ENCODE measurements at places on chromosomes 3 and 15.

- DNase-seq: no peak
Measured at GRCh38 chr3:150308481-150309256, 99.4 kb upstream of the TSC22D2 start.

- DNase-seq: no peak
Measured at GRCh38 chr3:190807719-190808375, 54.6 kb downstream of the GMNC start.

DNA sequence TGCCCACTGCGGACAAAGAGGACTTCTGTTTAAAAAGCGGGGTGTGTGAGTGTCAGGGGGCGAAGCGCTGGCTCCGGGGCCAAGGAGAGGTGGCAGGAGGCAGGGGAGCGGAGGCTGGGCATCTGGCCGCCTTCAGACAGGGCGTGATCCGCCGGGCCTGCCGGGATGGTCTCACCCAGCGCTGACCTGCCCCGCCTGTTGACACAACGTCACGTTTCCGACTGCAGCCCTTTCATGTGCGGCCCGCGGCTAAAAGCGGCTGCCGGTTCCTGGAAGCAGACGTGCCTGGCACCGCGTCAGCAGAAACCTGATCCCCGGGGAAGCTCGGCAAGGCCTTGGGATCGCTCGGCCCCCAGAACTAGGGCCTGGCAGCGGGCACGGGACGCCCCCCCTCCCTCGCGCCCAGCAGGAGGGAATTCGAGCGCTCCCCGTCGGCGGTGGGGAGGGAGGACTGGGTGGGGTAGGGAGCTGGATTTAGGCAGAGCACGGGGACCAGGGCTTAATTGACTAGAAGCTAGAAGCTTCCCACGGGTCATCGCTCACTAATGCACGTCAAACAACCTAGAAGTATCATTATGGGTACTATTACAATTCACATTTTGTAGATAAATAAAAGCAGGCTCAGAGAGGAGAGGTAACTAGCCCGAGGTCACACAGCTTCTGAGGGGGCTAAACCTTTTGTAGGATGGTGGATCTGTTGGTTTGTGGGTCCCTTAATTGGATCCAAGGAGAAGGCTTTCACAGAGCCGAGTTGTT, 7.7 kb downstream of the BHLHE40 start:
- peak; percentile 59 for DNase-seq

GRCh38 chr3:69890084-69890483, 109.4 kb upstream of the SAMMSON start:
- DNase-seq: no peak

GRCh38 chr15:98610991-98611390, 37.3 kb upstream of the IGF1R start:
- no peak for DNase-seq

- DNase-seq: no peak
Measured at GRCh38 chr3:150744041-150744918, 18.7 kb downstream of the SIAH2 start.

DNA sequence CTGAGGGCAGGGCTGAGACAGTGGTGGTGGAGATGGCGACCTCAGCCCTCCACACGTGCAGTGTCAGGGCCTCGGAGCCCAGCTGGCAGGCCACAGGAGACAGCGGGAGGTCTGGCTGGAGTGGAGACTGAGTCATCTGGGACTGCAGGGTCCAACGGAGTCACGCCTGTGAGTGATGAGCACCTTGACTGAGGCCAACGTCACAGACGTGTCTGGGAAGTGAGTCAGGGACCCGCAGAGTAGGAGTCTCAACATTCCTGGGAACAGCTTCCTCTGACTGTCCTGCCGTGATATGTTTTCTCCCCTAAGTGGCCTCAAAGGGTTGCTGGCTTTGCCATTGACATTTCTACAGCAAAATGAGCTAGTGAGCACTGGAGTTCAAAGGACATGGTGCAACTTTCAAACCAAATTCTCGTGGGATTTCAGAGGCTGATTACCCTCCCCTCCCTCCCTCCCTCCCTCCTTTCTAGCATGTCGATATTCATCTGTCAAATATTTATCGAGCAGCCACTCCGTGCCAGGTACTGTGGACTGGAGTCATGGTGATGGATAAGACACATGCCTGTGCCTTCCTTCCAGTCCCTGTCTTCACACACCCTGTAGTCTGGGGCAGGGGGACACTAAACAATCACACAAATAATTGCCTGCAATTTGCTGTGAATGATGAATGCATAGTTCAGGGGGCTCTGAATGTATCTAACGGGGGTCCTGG, 53.3 kb upstream of the AMOTL2 start:
- no peak for DNase-seq

GRCh38 chr3:184626923-184627322, 65.3 kb downstream of the EPHB3 start:
- no peak for DNase-seq

DNA sequence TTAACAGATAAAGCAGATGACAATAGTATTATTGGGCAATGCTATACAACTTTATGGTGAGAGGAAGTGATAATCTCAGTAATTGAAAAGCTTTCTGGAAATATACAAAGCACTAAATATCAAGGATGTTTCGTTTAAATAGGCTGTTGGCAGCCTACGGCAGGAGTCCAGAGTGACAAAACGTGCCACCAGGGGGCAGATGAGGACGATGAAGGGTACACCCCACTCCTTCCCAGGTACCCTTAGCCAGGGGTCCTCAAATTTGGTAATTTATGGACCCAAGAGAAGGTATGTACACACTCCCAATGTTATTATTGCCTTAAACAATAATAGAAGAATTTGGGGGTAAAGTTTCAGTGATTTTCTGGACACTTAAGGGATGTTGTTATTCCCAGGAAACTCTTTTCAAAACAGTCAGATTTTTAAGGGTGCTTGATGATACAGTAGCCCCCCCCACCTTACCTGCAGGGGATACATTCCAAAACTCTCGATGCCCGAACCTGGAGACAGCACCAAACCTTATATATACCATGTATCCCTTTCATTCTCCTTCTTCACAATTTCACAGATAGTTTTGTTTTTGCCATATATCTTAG, 1.4 kb upstream of the MAGEL2 start:
- DNase-seq: no peak

DNA sequence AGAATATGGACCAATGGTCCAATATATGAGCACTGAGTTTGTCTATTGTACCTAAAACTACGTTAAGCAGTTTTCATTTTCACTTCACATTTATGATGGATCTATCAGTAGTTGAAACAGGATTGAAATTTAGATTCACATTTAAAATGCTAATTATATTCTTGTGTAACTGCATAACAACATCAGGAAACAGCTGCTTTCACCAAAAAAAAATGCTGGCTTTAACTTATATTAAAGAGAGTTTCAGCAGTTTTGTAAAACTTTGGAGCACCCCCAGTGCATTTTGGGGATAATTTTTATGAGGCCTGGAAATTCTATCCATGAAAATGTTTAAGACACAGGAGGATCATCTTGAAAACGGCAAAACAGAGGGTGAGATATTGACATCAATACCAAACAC, 142.8 kb upstream of the ROBO2 start:
- DNase-seq: no peak

- DNase-seq: no peak
Measured at GRCh38 chr3:163622384-163622783, 1455.9 kb downstream of the SI start.

DNA sequence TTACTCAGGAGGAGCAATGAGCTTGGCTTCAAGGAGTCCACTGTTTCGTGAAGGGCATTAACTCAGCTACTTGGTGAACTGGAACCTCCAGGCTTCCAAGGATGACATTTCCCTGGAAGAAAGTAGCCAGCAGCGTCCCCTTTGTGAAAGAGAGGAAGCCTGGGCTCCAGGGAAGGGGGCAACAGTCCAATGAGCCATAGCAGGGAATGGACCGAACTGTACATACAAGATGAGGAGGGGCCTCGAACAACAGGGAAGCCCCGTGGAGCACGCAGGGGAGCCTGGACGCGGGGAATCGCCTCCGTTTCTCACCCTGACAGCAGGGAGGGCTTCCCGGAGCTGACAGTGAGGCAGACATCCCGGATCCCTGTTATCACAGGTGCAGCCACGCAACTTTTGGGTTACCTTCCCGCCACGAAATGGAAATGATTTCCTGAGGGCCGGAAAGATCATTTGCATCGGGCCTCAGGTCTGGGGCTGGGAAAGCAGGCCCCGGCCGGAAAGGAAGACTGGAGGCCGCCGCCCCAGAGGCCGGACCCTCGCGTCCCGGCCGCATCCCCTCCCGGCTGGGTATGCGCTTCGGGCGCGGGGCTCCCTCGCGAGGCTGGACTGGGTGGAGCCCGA, 475 bp upstream of the SPINT1 start:
- DNase-seq: no peak
